NCI-H1105 treated with DMSO at 0.1 percent for 48 hours (cell line): ENCODE measurements at places on chromosomes 16 and 17.

DNA sequence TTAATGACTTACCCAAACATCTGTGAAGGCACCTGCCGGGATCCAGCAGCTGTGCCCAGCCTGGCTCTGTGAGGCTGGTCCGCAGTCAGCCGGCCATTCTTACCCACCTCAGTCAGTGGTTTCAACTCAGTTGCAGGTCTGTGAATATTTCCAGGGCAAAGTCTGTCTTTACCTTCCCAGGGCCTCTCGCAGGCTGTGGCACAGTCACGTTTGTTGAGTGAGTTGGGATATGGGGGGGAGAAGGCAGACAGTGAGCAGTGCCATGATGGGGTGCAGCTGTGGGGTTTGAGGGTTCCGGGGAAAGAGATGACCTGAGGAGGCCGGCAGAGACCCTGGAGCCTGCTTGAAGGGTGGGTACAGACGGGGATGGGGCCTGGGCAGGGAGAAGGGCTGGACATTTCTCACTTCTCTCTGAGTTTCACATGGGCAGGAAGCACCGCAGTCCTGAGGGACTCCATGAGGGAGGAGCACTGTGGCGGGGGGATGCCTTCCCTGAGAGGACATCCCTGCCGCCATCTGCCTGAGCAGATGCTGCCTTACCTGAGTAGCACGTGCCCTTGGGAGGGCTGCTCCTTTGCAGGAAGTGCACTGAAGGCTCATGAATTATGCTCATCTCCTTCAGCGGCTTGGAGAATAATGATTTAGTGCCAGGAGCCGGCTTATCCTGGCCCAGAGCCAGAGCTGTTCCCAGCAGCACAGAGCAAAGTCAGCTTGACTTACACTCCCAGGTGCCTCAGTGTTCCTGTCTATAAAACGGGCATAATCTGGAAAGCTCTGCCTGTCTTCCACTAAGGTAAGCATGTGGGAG, 48.1 kb downstream of the KSR1 start:
- DNase-seq: peak; percentile 1

GRCh38 chr16:29824589-29825144, 4.4 kb downstream of the MVP start:
- DNase-seq: no peak

DNA sequence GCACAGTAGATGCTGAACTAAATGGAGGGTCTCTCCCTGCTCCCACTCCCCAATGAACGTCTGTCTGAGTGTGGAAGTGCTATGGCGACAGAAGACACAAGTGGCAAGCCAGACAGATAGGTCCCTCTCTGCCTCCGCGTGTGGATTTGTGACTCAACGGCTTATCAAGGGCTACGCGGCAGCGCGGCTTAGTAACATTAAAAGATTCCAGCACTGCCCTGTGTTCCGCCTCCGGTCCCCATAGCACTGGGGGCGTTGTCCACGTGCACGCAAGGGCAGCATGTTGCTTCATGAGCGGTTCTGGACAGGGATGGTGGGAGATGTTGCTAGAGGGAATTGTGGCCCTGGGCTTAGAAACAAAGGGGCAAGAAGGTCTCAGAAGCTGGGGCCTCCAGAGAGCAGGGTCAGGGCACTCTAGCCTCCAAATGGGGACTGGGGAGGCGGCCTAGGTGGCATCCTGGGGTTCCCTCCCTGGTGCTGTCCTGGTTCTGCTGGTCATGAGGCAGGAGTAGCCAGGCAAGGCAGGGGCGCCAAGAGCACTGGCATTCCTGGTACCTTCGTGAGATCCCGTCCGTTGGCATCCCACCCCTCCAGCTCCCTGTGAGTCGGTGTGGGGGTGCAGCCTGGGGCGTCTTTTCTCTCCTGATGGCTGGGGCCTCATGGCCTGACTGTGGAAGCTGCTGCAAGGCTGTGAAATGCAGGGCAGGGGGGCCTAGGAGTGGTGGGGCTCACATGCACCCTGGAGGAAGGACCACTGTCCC, 9.1 kb downstream of the CRHR1 start:
- no peak for DNase-seq

DNA sequence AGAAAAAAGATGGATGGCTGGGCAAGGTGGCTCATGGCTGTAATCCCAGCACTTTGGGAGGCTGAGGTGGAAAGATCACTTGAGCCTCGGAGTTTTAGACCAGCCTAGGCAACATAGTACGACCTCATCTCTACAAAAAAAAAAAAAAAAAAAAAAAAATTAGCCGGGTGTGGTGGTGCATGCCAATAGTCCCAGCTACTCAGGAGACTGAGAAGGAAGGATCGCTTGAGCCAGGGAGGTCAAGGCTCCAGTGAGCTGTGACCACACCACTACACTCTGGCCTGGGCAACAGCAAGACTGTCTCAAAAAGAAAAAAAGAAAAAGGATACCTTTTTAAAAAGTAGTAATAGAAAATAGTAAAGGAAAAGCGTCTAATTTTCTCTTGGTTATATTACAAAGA, 20.7 kb downstream of the ZNF652 start:
- DNase-seq: no peak

DNA sequence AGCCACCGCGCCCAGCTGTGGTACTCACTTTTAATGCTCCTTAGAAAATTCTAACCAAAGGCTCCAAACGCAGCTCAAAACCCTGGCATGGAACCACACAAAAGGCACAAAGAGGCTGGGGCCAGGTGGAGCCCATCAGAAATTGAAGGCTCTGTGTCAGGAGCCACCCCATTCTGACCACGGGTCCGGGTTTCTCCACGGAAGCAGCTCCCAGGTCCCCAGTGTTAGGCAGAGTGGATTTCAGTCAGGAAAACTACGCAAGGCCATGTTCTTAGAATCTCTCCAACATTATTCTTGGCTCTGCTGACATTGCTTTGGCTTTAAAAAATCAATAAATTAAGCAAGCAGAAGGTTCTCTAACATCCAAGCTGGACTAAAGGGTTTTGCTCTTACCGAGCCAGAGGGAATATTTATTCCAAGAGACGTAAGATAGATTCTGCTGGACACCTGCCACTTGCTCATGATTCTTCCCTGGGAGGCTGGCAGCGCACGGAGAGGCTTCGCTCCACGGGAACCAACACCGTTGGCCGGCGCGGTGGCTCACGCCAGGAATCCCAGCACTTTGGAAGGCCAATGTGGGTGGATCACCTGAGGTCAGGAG, 93.5 kb downstream of the NXN start:
- DNase-seq: no peak

GRCh38 chr16:16141784-16142396, 81.4 kb downstream of the ABCC6 start:
- DNase-seq: no peak

DNA sequence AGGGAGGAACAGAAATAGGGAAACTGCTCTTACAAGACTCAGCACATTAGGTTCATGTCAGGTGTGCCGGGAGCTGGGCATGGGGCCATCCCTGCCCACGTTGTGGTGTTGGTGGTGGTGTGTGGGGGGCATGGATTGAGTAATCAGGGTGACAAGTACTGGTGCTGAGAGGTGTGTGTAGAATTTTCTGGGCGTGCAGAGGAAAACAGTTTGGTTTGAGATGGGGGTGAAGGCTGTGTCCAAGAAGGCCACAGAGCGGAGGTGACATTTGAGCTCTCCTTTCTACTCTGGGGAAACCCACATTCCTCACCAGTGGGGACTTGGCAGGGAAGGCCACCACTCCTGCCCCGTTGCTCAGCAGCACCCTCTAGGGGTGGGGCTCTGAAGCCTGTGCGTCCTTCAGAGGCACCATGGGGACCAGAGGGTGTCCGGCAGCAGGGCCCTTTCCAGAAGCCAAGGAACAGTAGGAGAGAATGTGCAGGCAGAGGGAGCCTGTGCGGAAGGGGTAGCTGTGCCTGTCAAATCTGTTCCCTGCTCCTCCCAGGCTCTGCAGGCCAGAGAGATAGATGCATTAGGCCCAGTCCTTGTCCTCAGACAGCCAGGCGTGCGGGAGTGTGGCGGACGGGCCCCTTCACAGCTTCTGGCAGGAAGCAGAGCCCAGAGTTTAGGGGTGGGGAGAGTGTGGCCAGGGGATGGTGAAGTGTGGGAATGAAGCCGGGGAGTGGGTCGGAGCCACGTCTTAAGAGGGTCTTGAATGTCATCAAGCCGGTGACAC, 48.7 kb upstream of the GSE1 start:
- no peak for DNase-seq

DNA sequence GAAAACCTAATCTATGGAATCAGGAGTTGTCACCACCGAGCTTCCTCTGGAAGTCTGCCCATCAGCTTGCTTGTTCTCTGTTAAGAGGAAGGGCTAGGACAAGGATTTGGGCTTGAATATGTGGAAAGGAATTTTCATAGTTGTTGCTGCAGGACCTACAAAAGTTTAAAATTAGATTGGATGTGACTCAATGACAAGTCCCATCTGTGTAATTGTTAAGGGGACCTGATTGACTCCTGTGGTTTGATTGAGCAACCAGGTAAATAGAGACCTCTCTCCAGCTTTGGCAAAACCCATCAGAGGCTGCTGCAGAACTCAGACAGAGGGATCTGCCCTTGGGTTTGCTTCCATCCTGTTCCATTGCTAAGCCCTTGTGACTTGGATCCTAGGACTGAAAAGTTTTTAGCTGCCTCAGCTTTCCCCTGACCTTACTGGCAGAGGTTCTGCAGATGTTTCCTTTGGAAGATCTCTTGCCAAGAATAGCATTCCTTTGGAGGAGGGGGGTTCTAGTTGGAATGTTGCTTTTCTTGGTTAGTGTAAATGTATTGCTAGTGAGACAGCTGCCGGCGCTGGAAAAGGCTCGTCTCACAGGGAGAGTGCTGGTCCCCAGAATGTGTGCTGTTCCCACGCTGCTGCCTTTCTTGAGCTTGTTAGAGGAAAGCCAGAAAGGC, 50.0 kb downstream of the SF3B3 start:
- DNase-seq: no peak

GRCh38 chr17:36705283-36705795, 104.0 kb downstream of the MRM1 start:
- no peak for DNase-seq

- no peak for DNase-seq
Observed at GRCh38 chr17:4160294-4160859, 17.4 kb downstream of the CYB5D2 start.
